ENCODE measurements at places on chromosomes 7 and 10.

DNA sequence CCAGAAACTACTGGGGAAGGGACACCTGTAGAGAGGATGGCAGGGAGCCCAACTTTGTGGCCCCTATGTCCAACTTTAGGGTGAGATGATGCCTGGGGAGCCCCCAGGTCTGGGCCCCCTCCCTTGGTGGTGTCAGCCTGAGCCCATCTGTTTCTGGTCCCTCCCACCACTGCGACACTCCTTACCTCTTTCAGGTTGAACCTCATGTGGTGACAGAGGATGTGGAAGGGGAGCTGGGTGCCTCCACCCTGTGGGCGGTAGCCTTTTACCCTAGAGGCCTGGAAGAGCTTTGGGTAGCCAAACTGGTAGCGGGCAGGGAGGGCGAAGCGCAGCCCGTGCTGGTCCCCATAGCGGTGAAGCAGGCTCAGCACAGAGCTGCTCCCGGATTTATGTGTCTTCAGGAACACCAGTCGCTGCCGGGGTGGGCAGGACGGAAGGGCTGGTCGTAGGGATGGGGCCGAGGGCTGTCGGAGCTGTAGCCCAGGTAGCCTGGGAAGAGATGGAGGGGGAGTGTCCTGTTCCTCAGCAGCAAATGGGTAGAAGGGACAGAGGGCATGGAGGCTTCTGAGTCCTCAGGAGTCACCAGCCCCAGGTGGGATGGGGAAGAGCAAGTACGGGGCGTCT, 2.0 kb downstream of the GAL3ST4 start:
- no peak for DNase-seq

DNA sequence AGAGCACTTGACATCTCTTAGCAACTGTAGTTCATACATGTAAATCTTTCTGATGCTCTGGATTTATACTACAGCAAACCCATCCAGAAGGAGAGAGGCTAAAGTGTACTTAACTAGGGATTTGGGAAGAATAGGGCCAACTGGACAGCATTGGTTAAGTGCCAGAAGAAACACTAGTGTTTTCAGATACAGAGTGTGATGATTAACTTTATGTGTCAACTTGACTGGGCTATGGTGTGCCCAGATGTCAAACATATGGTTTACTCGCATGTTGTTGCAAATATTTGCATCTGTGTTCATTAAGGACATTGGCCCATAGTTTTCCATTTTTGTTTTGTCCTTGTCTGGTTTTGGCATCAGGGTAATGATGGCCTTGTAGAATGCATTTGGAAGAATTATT, 384.7 kb upstream of the KCND2 start:
- no peak for DNase-seq

- no peak for DNase-seq
Measured at GRCh38 chr10:96891840-96892239, 59.7 kb downstream of the LCOR start.

GRCh38 chr7:149291036-149291780, 29.2 kb downstream of the ZNF783 start:
- DNase-seq: no peak

DNA sequence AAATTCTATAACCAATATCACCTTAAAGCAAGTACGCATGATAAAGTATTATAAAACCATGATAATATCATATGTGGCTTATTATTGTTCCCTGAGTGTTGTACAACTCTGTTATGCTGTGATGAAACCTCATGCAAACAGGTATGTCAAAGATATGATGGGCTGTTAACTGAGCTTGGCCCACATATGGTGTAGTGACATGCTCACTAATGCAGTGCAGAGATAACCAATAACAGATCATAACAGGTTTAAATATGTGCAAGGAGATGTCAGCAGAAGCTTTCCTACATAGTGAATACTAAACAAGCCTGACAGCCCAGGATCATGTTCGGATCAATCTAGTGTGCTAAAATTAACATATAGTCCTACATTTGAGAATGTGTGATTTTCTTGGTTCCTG, 9.6 kb downstream of the CFTR start:
- DNase-seq: no peak
